Stimulated activated CD8-positive, alpha-beta memory T cell treated with anti-CD3 and anti-CD28 coated beads, Interleukin-15, amount 100 ng/mL, for 1 hour (primary cell): ENCODE measurements at places on chromosomes 11 and 22.
A peak's percentile ranks its signal among the peaks of the same experiment; 100 is the strongest.

GRCh38 chr11:58739725-58740430 is 8.1 kb upstream of the GLYAT start:
- DNase-seq: no peak

GRCh38 chr11:15189641-15190365 is 75.1 kb downstream of the INSC start:
- DNase-seq: no peak

GRCh38 chr11:61569018-61569417 is 11.9 kb downstream of the SYT7 start:
- DNase-seq: no peak

- no peak for DNase-seq
Measured at GRCh38 chr11:66559142-66559865, 9.1 kb downstream of the CTSF start.

- DNase-seq: no peak
Measured at GRCh38 chr11:69889400-69890318, 70.4 kb upstream of the FGF3 start.

DNA sequence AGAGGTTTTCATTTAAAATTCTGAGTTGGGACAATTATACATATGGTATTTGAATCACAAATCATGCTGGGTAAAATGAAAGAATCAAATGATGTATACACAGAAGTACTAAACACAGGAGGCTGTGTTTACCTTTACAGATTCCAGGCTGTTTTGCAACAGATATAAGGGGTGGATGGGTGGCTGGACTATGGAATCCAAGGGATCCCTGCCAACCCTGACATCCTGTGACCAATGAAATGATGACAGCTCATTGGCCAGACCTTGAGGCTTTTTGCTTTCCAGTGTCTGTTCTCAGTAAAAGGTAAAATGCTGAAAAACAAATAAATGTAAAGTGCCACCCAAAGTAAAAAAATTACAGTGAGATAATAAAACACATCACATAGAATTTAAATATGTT is 3.3 kb upstream of the DDI1 start:
- no peak for DNase-seq

DNA sequence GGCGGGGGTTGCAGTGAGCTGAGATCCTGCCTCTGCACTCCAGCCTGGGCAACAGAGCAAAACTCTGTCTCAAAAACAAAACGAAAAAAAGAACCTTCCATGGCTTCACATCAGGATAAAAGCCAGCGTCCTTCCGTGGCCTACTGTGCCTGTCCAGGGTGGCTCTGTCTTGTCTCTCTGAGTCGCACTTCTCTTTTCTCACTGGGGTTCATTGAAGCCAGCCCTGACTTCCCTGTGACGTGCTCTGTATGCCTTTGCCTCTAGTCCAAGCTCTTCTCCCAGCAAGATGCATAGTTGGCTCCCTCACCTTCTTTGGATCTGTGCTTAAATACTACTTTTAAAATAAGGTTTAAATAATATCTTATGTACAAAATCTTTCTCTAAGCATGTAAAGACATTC is 11.6 kb downstream of the ATXN10 start:
- DNase-seq: no peak

GRCh38 chr11:99117603-99118002 is 96.9 kb downstream of the CNTN5 start:
- no peak for DNase-seq

DNA sequence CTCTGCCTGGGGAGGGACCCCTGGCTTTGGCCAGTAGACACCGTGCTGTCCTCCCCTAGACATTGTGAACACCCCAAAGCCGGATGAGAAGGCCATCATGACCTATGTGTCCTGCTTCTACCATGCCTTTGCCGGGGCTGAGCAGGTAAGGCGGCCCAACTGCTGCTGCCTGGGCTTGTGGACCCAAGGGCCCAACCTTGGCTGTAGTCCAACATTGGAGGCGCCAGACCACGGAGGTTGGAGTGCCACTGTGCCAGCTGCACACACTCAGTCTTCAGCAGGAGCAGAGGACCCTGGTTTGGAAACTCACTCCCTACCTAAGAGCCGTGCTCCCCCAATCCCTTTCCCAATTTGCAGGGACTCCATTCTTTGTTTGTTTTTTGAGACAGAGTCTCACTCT is 9.4 kb downstream of the ACTN3 start:
- no peak for DNase-seq

DNA sequence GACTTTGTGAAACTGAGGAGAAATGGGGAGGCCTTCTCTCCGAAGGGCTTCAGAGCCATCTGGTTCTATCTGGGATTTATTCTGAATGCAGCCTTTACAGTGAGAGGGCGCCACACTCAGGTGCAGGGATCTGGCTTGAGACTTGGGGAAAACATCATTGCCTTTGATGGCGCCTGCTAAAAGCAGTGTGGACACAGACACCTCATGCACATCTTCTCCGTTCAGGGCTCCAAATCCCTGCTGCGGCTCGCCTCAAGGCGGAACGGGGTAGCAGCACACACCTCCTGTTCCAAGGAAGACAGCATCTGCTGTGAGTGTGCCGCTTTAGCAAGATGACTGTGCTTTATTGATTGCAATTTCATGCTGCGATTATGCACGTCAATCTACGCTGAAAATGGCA is 37.1 kb upstream of the OLFML1 start:
- no peak for DNase-seq

DNA sequence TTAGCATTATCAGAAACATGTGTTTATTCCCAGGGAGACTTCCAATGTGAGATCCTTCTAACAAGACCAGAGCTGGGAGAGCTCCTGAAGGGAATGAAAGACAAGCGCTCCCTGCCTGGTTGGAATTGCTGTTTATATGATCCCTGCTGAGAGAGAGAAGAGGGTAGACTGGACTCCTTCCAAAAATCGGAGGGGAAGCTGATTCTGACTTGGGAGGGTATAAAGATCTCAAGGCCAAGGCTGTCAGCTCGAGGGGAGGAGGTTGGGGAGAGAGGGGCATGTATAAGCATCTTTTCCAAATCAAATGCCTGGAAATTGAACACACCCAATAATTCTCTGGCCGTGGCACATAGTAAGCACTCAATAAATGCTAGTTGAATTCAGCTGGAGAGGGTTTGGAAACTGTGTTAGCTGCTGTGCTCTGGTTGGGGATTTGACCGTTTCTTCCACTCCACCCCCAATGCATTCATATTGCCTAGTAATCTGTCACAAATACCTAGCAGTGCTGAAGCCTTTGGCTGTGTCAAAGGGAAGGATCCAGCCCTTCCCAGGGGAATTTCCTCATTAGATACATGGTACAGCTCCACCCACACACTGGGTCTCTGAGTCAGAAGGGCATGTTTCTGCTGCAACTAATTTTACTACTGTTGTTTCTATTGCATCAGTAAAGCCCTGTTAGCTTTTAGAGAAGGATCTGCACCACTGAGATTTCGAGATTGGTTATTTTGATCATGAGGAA is 61.5 kb downstream of the CACNG2 start:
- no peak for DNase-seq

GRCh38 chr11:33068611-33069340 is 29.4 kb downstream of the TCP11L1 start:
- no peak for DNase-seq

- DNase-seq: no peak
Measured at GRCh38 chr11:7936615-7937014, 4.9 kb downstream of the OR10A3 start.

DNA sequence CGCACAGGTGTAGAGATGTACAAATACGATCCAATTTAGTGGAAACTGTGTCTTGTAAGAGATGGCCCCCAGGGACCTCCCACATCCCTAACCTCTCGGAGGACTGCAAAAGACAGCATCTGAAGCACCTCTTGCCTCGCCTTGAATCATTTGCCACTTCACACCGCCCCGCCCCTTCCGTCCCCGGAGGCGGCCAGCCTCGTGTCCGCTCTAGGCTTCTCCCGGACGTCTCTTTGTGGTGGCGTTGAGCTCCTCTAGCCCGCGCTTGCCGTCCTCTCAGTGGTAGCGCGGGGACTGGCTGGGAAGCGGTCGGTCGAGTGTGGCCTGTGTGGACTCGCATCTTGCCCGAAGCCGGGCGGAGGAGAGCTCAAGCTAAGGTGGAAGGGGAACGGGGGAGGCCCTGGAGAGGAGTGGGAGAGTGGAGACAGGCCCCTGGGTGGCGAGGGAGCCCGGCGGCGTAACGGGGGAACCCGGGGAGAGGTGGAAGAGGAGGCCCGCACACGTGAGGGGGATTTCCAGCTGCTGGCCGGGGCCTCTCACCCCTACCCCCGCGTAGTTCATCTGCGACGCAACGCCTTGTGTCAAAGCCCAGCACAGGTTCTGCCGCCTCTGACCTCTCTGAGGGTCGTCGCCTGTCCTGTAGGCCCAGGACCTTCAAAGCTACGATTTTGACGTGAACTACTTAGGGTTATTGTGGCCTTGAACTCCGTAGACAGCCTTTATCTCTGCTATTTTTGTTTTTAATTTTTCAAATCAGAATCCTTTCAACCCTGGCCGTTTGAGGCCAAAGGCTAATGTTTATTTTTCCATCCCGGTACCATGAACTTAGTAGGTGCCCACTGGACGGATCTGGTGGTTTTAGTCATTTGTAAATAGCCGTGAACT is at the start of gene ARL14EP:
Gene ARL14EP, plus strand, starts transcription at position 279 of the 885 bp plus-strand sequence. CDS start 7,845 bp downstream, outside the sequence.
- peak; percentile 77 for DNase-seq

- no peak for DNase-seq
Measured at GRCh38 chr11:85021058-85021457, 606.1 kb downstream of the DLG2 start.

DNA sequence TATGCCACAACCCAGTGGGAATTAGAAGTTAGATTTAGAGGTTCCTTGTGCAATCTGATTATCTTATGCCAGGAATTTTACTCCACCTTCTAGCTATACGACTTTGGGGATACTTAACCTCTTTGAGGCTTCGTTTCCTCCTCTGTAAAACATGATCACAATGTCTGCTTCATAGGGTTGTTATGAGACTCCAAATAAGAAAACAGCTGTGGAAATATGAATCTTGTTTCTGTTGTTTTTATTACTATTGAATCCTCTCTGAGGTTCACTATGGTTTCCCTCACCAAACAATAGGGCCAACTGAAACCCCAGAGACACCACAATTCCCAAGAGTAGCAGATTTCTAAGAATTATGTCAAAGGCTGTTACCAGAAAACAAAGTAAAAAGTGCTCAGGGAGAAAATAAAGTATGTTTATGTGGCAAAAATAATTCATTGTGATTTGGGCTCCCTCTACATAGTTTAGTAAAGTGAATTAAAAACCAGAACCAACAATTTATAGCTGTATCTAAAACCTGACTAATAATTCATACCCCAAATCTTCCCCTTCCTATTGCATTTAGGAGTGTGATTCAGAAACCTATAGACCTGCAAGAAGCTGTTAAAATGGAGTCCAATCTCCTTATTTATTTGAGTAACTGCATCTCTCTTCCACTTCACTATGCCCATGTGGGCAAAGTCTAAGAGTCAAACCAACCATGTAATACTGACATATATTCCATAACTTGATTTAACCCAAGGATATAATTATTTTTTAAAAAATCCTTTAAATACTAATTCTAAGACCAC is 38.4 kb downstream of the AMBRA1 start:
- DNase-seq: no peak

DNA sequence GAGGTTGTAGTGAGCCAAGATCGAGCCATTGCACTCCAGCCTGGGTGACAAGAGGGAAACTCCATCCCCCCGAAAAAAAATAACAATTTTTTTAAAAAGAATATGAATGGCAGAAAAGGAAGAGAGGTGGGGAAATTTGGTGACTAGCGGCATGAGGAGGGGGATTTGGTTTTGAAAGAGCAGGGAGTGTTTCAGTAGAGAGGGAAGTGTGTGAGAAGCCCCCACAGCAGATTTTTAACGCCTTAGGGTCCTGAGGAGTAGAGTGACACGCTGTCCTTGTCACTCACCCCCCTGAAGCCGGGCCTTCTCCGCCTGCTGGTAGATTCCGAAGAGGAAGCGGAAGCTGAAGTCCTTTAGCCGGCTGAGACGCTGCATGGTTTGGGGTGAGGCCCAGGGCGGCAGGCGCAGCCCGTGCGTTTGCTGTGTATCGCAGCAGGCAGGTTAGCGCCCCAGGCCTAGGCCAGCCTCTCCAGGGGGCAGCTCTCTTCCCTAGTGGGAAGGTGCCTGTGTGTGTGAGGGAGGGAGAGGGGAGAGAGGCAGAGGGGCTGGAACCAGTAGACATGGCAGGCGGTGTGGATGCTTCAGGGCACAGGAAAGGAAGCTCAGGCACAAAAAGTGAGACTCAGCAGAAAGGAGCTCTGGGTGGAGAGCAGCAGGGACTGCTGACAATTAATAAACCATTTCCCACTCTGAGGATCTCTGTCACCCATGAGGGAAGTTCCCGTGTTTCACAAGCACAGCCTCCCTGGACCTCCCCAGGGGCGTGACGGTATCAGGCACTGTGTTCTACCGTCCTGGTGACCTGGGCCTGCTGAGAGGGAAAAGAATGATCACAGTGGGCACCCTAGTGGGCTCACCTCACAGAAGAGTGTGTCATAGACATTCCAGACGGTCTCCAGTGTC is 3.9 kb downstream of the ACP2 start:
- DNase-seq: no peak

GRCh38 chr11:34585735-34586487 is 35.0 kb upstream of the EHF start:
- DNase-seq: no peak

- no peak for DNase-seq
Measured at GRCh38 chr22:38454353-38455075, 485 bp downstream of the KCNJ4 start.

- no peak for DNase-seq
Measured at GRCh38 chr11:110833033-110833484, 120.8 kb upstream of the ARHGAP20 start.

DNA sequence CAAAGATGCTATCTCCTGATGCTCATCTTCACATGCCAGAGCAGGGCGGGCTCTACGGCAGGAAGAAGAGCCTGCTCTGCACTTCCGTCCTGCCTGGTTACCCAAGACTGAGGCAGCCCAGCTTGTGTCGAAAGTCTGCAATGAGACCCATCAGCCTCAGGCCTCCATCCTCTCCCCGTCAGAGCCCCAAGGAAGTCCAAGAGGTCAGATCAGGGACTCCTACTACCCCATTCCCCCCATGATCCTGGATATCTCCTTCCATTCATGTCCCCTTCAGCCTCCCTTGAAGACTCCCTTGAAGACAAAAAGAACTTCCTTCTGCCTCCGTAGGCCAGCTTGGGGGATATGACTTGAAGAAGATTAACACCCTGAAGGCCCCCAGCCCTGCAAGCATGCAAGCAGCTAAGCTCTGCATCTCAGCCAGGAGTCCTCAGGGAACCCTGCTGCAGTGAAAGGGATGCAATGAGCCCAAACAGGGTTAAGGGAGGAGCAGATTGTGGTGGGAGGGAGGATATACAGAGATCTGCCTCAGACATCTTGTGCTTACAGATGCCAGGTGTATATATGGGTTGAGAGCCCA is 85.6 kb downstream of the TRIM29 start:
- DNase-seq: no peak

DNA sequence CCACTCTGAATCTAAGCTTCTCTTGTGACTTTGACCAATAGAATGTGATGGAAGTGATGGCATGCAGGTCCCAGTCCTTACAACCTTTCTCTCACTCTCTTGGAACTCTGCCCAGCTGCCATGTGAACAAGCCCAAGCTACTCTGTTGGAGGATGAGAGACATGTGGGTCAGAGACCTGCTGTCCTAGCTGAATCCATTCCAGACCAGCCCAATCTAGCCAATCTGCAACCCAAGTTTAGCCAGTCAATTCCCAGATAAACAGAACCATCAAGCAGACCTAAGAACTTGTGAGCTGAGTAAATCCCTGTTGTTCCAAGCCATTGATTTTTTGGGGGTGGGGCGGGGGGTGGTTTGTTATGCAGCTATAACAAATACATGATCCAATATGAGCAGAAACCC is 69.2 kb upstream of the GRK3 start:
- no peak for DNase-seq
